ENCODE measurements at places on chromosomes 1 and 21.

- no peak for DNase-seq
Measured at GRCh38 chr1:192378878-192379277, 62.1 kb downstream of the RGS21 start.

DNA sequence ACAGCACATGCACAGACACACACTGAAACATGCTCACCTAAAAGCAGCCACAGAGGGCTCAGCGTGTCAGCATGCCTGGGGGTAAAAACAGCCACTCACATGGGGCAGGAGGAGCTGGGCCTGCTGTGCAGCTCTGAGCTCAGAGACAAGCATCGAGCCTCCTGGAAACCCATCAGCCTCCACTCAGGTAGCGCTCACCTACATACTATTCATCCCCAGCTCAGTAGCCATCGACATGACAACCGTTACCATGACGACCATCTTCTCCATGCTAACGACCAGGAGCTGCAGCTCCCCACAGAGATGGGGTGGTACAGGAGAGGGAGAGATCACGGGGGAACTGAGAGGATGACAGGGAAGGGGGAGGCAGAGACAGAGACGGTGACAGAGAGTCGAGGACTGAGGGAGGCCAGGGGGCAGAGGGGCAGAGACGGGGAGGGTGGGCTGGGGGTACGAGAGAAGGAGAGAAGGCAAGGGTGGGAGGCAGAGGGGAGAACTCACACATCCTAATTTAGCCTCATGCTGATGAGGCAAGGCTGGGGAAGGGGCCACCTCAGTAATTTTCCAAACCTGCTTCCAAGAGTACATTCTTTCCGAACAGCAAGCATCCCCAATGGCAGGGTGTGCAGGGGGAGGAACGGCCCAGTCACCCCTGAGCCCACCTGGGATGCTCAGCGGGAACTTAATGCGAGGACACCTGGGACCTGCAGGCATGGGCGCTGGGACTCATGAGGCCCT, 28.4 kb downstream of the SDC3 start:
- no peak for DNase-seq

DNA sequence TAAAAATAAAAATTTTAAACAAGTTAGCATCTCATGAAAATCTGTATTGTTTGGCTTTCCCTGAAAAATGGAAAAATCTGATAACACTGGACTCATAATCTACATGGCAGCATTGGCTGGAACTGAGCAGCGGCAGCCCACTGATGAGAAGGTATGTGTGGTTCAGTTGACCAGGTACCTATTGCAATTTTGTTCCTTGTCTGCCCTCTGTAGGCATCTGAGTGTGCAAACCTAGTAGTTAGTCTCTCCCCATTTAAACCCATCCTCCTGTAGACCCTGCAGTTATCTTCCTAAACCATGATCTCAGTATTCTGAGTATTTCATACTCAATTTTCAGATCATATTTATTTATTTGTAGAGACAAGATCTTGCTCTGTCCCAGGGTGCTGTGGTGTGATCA, 59.4 kb upstream of the SERBP1 start:
- no peak for DNase-seq

DNA sequence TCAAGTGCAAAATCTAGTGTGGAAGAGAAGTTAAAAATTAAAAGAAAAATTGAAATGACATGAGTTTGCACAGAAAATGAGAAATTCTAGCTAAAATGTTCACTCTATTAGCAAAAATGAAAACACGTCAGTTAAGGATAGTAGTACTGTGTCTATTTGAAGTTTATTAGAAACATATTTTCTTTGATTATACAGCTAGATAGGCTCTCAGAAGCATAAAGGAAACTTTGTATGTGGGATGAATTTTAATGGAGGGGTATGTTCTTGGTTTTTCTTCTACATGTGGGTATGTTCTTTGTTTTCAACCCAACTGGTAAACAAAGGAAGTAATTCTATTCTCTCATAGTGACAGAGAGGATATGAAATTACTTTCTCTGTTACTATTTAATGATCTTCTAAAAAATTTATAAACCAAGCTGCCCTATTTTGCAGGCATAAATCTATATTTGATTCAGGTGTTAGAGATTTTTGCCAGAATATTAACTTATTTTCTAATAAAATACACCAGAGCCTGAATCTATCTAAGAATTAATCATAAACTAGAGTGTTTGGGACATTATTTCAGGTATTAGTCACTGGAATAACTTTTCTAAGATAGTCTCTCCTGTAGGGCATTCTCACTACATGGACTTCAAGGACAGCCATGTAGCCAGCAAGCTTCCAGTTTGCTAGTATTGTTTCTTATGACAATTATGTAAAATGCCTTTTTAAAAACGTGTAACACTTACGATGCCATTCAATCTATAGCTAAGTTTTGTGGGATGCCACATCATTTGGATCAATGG, 15.8 kb downstream of the GPSM2 start:
- no peak for DNase-seq

DNA sequence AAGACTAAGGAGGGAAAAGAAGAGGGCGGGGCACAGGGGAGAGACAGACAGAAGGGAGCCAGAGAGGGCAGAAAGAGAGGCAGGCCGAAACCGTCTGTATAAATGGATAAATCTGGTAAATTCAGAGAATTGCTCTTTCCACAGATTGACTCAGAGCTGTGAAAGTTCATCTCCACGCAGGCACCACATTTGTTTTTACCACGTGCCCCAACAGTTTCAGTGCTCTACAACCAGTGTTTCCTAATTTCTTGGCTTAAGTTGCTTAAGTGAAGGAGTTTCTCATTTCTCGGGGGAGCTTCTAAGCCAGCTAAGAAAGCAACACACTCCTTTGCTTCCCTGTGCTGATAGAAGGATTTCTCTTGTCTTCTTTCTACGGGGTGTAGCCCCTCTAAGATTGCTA, 87.1 kb downstream of the ENAH start:
- peak; percentile 46 for DNase-seq

- DNase-seq, result no peak
Measured at GRCh38 chr21:25133939-25134338, 473.3 kb downstream of the MRPL39 start.

DNA sequence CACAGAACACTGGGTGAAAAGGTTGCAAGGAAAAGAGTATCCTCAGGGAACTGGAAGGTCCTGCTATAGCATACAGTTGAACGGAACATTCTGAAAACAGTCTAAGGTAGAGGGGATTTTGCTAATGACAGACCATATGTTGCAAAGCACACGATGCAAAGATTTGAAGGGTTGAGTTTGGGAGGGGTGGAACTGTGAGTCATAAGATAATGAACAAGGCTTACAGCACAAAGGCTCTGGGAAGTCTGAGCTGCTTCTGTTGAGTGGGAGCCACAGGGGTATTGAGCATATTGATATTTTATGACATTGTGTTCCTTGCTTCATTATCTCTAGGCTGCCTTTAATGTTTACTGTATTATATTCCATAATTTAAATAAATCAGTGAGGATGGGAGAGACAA, 104.9 kb downstream of the PLPPR4 start:
- DNase-seq, result no peak

DNA sequence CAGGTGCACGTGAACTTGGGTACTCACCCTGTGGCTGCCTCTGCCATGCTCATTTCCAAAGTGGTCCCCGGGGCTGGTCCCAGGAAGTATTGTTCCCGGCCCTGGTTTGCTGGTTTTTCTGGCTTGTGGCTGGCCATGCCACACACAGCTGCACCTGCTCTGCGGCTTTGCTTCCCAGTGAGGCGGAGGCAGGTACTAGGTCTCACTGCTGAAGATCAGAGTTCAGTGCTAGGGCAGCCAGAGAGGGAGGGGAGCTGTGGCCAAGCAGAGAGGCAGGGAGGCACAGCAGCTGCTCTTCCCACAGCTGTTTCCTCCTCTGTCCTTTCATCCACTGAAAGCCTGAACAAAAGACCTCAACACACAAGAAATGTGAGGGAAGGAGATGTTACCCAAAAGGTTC, 30.5 kb downstream of the ENO1 start:
- no peak for DNase-seq

GRCh38 chr1:164786980-164787833, 228.2 kb downstream of the PBX1 start:
- peak; percentile 32 for DNase-seq

DNA sequence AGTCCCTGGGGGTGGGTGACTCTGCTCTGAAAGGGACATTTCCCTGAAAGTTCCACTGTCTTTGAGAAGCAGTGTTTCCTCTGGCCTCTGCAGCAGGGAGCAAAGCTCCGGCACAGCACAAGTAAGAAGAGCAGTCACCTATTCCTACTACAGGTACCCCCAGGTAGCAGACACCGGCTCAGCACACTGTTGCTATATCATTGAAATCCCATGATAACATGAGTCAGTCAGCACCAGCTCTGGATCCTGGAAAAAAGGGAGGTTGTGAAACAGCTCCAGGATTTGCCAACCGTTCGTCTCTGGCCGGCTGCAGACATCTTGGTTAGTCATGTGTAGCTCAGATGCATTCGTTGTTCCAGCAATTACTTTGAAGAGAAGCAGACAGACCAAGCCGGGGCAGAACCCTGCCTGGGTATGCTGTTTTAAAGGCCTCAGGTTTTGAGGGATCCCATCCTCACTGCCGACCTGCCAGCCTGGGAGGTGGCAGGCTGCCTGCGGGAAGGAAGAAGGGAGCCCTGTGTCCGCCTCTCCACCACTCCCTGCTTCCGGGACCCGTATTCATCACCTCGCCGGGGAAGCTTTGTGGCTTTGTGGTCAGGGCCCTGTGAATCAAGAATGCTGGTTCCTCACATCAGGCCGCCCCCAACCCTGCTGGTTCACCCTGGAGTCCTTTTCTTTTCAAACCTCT, 139.2 kb downstream of the CLIC6 start:
- DNase-seq, result peak; percentile 89

DNA sequence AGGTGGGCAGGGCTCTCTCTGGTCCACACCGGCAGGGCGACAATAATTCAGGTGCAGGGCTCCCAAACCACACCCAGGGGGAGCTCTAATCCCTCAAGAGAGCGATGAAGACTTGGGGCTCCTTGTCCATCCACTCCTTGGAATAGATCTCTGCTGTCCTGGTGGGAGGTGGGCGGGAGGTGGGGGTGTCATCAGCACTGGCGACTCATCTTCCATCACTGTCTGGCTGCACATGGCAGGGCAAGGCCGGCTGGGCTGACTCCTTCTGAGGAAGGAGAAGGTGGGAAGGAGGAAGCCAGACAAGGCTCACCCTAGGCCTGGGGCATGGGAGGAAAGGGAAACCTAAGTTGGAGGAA, 29.3 kb downstream of the TNNT2 start:
- peak; percentile 10 for DNase-seq

All from AG09309 (cell line).